ENCODE measurements at places on chromosomes 5 and 9.

GRCh38 chr9:31321256-31321655, 1063.2 kb upstream of the ACO1 start:
- DNase-seq = no peak

DNA sequence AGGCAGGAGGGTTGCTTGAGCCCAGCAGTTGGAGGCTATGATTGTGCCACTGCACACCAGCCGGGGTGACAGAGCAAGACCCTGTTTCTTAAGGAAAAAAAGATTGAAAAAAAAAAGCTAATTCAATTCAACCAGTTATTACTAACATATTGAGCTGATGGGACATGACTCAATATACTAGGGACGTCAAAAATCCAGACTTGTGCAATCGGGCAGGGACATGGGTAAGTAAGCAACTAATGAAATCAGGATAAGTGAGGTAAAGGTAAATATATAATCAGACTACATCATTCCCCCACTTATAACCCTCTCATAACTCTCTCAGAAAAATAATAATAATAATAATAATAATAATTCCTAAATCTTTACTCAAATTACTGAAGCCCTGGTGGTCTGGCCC, 975 bp upstream of the HAVCR1 start:
- no peak for DNase-seq

- no peak for DNase-seq
Observed at GRCh38 chr5:152864447-152864846, 459.4 kb upstream of the NMUR2 start.

GRCh38 chr5:171667341-171668096, 118.1 kb upstream of the SMIM23 start:
- DNase-seq = no peak

DNA sequence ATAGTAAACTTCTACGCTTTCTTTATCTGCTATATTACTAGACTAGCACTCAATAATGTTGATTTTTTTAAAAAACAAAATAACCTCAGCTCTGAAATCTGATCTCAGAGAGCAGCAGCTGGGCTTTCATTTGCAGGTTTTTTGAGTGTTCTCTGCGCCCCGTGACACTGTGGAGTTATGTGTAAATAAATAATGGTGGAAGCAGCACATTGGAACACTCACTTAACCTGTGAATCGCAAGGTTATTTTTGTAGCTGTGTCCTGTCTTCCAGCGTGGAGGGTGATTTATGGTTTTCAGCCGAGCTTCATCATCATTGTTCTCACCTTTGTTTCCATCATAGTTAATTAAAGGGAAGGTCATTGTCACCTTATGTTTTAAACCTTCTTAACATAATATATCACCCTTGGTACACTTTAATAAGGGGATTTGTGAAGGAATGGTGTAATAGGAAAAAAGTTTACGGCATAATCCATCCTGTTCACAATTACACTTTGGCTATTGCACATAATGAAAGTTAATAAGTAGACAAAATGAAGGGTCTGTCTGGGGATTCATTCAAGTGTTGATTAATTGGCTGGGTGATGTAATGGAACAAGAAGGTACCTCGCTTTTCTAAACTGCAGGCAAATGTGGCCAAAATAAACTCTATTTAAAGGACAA, 493.3 kb upstream of the ADAMTS16 start:
- DNase-seq = no peak

GRCh38 chr9:113631871-113632665, 168.5 kb downstream of the RGS3 start:
- no peak for DNase-seq

DNA sequence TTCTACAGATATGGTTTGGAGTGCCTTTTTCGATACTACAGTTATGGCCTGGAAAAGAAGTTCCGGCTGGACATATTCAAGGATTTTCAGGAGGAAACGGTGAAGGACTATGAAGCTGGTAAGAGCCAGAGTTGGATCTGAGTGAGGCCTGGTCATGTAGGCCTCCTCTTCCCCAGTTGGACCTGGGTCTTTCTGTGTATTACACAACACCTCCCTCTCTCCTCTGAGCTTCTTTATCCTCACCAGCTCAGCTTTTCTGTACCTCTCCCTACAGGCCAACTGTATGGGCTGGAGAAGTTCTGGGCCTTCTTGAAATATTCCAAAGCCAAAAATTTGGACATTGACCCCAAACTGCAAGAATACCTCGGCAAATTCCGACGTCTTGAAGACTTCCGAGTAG, 39.2 kb downstream of the FAXDC2 start:
- DNase-seq = no peak

DNA sequence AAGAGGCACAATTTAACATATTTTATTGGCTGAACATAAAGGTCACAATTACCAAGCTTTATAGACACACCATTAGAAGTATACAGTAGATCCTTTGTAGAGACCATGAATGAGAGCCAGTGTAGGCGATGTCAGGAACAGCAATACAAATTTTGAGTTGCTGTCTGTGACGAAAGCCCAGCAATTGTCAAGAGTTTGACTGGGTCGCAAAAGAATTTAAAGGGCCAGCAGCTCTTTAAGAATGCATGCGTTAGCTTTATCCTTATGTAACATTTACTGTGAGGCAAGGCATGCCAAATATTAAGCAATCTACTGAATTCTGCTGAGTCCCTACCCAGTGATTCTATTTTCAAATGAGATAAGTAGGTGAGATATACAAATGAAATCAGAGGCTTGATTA, 236.9 kb downstream of the ARRDC3 start:
- no peak for DNase-seq

GRCh38 chr9:89020754-89021153, 29.5 kb downstream of the S1PR3 start:
- no peak for DNase-seq

- DNase-seq = no peak
Observed at GRCh38 chr9:114229295-114229694, 74.0 kb downstream of the COL27A1 start.

DNA sequence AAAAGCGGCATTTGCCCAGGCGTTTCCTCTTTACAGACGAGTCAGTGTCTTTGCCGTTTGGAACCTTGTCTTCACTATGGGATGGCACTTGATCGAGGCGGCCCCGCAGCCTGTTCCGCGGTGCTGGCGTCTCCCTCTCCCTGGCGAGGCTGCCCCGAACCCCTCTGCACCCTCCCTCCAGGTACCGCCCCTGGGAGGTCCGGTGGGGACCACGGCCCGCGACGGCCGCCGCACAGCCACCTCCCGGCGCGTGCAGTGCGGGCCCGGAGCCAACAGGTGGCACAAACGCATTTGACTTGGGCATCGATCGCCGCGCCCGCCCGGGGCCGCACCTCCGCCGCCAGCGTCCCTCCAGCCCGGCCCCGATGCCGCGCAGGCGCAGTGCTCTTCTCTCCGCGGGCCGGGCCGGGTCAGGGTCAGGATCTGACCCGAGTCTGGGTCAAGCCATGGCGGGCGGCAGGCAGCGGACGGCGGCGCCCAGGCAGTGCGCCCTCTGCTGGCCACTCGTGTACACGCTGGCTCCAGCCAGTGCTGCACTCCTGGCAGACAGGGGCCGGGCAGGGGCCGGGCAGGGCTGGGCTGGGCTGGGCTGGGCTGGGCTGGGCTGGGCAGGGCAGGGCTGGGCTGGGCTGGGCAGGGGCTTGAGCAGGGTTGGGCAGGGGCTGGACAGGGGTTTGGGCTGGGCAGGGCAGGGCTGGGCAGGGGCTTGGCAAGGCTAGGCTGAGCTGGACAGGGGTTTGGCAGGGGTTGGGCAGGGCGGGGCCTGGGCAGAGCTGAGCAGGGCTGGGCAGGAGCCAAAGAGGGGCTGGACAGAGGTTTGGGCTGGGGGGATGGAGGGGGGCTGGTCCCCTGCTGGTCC, 155.8 kb upstream of the IRX4 start:
- no peak for DNase-seq

DNA sequence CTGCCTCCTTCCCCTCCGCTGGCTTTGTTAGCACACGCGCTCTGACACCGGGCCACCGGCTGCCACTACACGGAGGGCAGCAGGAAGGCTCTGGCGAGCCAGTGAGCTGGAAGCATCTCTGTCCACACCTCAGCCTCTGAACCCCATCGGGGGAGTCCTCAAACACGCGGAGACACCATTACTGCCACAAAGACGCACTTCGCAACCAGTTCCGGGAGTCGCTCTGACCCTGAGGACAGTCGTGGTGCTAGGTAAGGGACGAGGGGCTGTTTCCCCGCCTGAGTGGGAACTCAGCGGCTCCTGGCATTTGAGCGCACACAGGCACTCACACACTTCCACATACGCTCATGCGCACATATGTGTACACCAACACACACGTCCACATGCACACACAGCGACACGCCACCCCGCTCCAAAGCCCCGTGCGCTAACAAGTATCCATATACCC, 160.0 kb downstream of the C9orf152 start:
- no peak for DNase-seq

- DNase-seq = no peak
Observed at GRCh38 chr9:35162605-35163315, 951 bp downstream of the UNC13B start.

- DNase-seq = no peak
Observed at GRCh38 chr5:137164961-137165360, 334.2 kb downstream of the SPOCK1 start.

DNA sequence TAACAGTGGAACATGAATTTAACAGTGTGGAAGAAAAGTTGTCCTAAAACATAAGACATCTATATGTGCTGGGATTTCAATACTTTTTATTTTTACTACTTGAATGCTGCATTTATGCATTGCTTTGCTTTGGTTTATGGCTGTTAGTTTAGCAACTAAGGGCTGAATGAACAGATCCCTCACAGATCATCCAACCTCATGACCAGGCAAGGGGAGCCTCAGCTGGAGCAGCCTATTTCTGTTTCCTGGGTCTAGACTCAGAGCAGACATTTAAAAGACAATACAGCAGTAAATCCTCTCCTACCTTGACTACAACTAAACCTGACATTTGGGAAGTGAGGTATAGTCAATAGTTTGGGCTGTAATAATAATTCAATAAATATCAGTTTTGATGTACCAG, 163.3 kb downstream of the AUH start:
- DNase-seq = no peak

GRCh38 chr5:170366276-170366675, 22.9 kb downstream of the KCNMB1 start:
- no peak for DNase-seq

GRCh38 chr9:21381448-21382339, 3.5 kb downstream of the IFNA2 start:
- no peak for DNase-seq

- DNase-seq = no peak
Observed at GRCh38 chr9:121439711-121440664, 59.7 kb downstream of the GGTA1 start.

DNA sequence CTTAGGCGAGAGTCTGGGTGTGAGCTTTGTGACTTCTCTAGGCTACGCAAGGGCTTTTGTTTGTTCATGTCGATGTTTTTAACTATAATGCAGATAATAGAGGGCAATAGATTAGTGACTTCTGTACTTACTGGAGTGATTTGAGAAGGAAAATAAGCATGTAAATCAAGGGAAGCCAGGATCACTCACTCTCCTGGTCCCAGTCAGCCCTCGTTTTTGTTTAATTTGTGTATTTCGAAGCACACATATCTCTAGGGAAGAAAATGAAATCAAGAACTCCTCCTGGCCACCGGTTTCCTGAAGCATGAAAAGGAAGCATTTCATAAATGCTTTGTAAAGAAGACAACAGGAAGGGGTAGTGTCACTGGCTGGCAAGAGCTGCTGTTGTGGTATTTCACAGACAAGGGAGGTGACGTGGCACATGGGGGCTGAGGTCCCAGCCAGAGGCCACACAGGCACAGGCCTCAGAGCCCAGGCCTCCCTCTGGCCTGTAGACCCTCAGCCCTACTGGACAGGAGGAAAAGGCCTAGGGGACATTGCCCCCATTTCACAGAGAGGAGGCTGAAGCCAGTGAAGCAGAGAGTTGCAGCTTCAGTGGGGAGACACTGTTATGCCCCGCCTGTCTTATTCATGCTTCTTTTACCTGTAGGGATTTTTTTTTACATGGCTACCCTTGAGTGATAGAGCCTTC, 34.1 kb downstream of the IRF1 start:
- no peak for DNase-seq

DNA sequence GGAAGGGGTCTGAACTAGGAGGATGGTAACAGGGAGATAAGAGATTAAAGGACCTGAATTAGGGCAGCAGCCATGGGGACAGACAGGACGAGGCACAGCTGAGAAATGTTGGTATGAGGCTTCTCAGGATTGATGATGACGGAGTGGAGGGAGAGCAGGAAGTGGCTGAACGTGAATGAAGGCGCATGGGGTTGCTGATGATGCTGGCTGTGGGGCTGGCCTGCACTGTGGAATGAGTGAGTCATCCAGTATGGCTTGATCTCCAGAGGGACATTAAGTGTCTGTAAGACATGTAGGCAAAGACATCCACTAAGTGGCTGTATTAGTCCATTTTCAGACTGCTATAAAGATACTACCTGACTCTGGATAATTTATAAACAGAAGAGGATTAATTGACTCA, 256.4 kb downstream of the ICE1 start:
- no peak for DNase-seq

GRCh38 chr9:26081847-26082246, 403.6 kb upstream of the TUSC1 start:
- DNase-seq = no peak

DNA sequence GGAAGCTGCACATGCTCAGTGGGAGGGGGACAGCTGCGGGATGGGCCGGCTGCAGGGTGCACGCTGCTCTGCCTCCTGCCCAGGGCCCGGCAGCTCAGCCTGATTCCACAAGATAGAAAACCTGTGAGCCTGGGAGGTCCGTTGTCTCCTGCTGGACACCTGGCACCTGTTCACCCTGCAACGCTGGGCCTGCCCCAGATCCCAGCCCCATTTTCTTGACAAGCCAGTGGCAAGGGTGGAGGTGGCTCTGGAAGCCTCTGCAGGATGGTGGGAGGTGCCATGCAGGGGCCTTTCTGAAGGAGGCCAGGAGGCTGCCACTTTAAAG, 68.1 kb upstream of the RNF130 start:
- DNase-seq = no peak

GRCh38 chr5:21184581-21184980, 1196.6 kb upstream of the CDH18 start:
- no peak for DNase-seq

DNA sequence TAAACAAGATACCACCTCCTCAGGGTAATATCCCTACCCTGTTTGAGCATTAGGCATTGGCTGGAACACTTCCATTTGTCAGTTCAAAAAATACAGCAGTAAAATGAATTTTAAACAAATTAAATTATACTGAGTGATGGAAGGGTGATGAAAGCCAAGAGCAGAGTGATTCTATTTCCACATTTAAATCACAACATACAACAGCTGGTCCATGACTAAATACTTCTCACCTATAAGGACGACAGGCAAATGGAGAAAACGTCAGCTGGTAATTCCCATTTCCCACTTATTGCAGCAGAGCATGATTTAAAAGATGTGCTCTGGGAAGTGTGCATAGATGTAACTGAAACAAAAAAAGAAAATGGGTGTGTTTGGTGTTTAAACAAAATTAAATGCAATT, 543.6 kb upstream of the DAB2 start:
- no peak for DNase-seq

- DNase-seq = no peak
Observed at GRCh38 chr5:62902126-62902525, 323.5 kb downstream of the LRRC70 start.

GRCh38 chr9:94909250-94909894, 182.9 kb downstream of the AOPEP start:
- DNase-seq = no peak

GRCh38 chr9:76602199-76602598, 143.2 kb downstream of the GCNT1 start:
- DNase-seq = no peak

Measured in cortex of kidney (tissue), 1 donor.